ENCODE measurements at places on chromosomes 12 and 14.

GRCh38 chr14:39827901-39828655, 395.8 kb upstream of the FBXO33 start:
- DNase-seq, result no peak

DNA sequence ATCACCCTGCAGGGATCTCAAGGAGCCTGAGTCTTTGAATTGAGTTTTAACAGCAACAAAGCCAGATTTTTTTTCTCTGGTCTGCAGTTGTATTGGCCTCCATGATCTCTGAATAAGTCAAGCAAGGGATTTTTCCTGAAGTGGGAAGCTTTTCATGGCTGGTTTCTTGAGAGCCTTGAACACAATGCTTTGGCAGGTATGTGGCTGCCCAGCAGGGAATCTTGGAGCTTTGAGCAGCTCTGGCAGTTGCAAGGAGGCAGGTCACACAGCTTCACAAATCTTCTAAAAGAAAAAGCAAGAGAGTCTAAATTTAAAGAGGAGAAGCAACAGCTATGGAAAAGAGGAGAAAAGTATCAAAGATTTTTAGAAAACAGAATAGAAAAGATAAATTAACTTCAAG, 60.1 kb downstream of the RPS29 start:
- DNase-seq, result no peak

DNA sequence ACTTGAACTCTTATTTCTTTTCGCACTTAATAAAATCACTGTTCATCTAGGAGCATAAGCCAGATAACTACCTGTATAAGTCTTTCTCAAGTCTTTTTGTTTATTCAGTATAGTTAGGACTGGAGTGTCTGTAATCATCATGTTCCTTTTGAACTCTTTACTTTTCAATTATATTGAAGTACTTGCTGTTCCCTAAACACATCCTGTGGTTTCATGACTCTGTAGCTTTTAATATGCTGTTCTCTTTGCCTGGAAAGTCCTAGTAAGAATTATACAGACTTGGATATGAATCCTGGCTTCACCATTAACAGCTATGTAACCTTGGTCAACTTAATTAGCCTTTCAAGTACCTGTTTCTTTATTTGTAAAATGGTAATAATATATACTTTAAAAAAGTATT, 88.2 kb downstream of the CCDC91 start:
- no peak for DNase-seq

DNA sequence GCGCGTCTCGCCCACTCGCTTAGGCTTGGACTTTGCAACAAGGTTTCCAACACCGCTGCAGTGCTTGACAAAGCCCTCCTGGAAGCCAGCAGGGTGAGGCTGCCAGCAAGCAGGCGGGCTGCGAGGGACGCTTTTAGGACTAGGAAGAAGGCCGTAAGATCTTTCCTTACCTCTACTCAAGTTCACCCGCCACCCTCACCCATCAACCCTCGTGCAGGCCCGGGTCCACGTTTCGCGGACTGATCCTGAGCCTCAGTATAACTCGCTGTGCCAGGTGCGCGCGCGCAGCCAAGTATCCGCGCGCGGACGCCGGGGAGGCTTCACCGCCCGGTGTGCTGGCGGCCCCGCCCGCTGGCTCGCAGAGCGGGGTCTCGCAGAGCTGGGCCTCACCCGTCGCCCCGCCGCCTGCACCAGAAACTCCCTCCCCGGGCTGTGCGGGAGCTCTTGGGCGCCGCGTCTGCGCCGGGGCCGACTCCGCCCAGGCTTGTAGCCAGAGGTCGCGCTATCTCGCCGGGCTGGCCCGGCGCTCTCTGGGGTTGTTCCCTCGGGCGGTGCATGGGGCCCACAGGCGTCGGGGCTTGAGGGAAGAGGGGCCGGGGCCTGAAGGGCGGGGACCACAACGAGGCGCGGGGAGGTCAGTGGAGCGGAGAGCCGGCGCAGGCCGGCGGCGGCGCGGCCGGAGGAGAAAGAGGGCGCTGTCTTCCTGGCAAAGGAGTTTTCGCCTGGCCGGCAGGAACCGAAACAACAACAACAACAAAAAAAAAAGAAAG, 7.6 kb upstream of the SIX1 start:
- peak; percentile 29 for DNase-seq

DNA sequence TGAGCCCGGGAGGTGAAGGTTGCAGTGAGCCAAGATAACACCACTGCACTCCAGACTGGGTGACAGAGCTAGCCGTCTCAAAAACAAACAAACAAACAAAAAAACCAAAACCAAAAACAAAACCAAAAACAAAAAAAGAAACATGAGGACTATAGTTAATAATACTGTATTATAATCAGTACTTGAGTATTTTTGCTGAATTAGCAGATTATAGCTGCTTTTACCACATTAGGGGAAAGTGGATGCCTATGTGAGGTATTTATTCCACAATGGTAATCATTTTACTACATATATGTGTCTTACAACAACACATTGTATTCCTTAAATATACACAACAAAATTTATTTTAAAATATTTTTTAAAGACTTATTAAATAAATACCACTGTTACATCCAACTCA, 101.4 kb upstream of the PPP4R3A start:
- DNase-seq, result no peak

- no peak for DNase-seq
Observed at GRCh38 chr12:102118874-102119273, 1.0 kb downstream of the NUP37 start.

- no peak for DNase-seq
Observed at GRCh38 chr14:59333668-59334067, 131.5 kb downstream of the GPR135 start.
